LNCaP clone FGC (cell line): ENCODE measurements at places on chromosomes 6 and 20.

DNA sequence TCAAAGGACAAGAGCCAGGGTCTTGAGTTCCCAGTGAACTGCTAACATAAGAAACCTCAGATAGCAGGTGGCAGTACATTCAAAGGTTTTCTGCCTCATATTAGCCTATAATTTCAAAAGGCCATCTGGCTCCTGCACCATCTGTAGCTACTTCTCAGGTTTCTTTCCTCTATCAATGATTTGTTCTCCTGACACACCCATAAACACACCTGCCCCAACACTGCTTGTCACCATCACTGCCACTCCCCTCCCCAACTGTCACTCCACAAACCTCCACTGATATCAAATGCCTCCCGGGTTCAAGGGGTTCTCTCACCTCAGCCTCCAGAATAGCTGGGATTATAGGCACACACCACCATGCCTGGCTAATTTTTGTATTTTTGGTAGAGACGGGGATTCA lies 152.7 kb upstream of the SLC22A16 start:
- no peak for DNase-seq

GRCh38 chr20:57546956-57547649 lies 13.8 kb upstream of the PCK1 start:
- no peak for DNase-seq

- no peak for DNase-seq
Observed at GRCh38 chr20:37257988-37258387, 3.6 kb downstream of the GHRH start.

GRCh38 chr6:128280960-128281359 lies 239.4 kb downstream of the PTPRK start:
- DNase-seq = no peak

GRCh38 chr6:166633732-166634535 lies 6.9 kb upstream of the RPS6KA2 start:
- no peak for DNase-seq

DNA sequence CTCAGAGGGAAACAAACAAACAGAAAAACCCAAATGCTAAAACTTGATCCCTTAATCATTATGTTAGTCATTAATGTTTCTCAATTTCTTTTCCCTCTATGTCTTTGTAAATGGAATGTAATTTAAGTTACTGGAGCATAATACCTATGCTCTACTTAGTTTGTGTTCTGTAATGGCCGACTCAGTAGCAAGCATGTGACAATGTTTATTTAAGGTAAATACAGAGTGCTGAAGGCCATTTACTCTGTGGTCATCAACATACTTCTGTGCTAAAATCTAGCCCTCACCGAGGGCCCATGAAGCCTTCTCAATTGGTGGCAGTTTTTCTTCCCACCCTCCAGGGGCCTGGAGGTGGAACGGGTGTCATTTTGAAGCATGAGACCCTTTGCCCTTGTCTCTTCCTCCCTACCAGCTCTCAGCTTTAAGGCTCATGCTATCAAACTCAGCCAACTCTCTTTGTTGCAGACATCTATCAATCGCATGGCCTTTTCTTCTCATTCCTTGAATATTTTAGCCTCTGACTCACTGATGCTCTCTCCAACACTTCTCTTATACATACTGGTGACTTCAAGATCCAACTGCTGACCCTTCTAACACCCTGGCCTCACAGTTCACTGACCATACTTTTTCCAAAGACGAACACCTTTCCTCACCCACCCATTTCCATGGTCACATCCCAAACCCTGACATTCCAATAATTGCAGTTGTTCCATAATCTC lies 48.2 kb downstream of the STX7 start:
- DNase-seq = no peak

GRCh38 chr20:63735859-63736718 lies at the start of gene LIME1:
TSS of gene LIME1 (plus strand) at chr20:63736664. CDS start at chr20:63737550, 886 bp downstream.
- no peak for DNase-seq

GRCh38 chr20:51629399-51630058 lies 87.0 kb upstream of the NFATC2 start:
- no peak for DNase-seq

DNA sequence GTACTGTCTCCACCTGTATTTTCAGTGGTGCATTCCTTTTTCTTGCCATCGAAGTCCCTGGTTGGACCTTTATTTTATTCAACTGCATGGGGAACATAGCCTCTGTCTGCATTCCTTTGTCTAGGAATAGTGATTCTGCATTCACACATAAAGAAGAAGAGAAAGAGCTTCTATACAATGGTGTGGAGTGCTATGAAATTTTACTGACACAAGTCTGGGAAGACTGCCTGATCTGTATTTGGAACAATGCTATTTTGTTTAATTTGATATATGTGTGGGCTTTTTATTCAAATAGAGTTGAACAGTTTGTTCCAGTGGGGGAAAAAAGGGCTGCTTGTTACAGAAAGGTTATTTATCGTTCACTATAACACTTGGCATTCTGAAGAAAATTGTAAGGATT lies 375.7 kb upstream of the POU3F2 start:
- no peak for DNase-seq

DNA sequence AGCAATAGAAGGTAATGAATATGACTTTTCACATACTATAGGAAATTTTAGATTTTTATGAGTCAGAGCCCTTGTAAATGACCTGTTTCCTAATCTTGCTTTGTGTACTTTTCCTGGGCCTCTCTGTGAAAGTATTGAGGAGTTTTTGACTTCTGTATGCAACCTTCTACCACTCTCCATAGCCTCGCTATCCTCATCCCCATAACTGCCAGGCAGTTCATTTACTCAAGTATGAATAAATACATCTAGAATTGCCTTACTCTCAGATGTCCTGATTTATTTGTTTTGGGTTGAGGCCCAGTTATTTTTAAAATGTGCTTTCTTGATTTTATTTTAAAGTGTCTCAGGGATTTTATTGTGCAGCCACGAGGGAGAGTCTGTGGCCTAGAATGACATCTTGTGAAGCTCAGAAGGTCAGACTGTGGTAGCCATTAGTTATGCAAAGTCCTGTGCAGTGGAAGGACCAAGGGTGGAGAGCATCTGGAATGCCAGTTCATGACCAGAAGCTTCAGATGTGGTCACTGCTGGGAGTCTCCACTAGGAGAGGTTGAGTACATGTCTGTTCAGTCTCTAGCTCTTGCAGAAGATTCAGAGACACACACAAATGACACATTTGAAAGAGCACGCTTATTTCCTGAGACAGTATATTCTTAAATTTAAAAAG lies 346.2 kb upstream of the IMPG1 start:
- DNase-seq = peak; percentile 94

DNA sequence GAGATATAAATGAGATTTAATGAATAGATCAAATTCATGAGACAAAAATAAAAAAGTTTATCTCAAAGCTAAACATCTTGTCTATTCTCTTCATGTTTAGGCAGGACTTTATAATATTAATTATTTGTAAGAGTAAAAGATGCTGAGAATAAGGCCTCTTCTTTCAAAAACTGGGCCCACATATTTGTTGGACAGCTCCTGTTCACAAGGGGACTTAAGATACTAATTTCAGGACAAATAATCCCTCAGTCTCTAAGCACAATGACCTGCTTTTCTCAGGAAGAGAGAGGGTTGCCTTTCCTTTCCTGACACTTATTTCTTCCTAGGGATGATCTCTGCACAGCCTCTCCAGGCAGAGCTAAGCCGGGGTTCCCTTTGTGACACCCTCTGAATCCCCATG lies 43.3 kb downstream of the NOX3 start:
- DNase-seq = no peak

- DNase-seq = no peak
Observed at GRCh38 chr6:69116658-69117057, 481.6 kb downstream of the ADGRB3 start.
